ENCODE measurements at places on chromosomes 7 and 10.

GRCh38 chr10:117532003-117532385, 10.6 kb upstream of the EMX2 start:
- DNase-seq = no peak

- DNase-seq = no peak
Observed at GRCh38 chr10:69421611-69422308, 5.0 kb upstream of the TACR2 start.

- no peak for DNase-seq
Observed at GRCh38 chr7:158816271-158816670, 13.0 kb downstream of the ESYT2 start.

DNA sequence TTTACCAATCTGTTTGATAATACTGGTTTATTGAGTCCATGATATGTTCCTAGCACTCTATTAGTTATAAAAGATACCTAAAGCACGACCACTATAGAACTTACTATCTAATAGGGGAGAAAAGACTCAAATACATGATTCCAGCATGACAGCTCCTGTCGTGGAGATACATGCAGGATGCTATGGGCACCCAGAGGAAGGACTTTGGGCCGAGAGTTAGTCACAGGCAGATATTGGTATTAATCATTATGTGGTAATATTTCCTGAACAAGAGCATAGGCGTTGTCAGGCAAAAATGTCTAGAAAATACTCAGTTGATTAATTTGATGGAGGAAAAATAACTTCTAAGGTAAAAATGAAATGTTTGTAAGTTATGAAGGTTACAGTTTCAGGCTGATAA, 31.8 kb downstream of the CNNM2 start:
- DNase-seq = no peak

- peak; percentile 99 for DNase-seq
Observed at GRCh38 chr7:94394437-94395140, at the start of gene COL1A2. TSS of gene COL1A2 (plus strand) at chr7:94394895. CDS start at chr7:94395032, 137 bp downstream.

DNA sequence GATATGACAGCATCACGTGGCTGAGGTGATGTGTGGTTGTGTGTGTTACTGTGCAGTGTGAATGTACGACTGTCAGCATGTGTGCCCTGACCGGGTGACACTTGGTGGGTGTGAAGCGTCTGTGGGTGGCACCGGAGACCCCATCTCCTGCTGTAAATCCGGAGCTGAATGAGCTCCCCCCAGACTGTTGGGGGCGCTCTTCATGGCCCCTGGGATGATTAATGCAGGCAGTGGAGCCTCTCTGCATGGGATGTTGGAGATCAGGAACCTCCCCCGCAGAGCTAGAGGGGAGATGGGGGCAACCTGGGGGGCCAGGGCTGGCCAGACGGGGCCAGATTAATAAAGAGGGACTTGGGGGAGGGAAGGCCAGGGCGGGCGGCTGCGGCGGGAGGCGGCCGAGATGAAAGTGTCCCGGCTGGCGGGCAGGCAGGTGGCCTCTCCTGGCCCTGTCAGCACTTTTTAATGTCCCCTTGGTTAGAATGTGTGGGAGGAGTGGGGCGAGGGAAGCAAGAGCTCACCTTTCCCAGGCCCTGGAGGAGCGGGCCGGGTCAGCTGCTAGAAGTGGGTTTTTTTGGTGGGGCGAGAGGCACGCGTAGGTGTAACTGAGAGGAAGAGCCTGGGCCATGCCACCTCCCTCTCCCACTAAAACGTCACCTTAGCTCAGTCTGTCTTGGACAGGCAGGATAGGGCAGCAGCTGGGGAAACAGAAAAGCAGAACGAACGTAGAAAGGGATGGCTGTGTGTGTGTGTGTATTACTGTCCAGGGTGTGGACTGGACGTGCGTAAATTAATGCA, 34.1 kb downstream of the HIF1AN start:
- DNase-seq = no peak

DNA sequence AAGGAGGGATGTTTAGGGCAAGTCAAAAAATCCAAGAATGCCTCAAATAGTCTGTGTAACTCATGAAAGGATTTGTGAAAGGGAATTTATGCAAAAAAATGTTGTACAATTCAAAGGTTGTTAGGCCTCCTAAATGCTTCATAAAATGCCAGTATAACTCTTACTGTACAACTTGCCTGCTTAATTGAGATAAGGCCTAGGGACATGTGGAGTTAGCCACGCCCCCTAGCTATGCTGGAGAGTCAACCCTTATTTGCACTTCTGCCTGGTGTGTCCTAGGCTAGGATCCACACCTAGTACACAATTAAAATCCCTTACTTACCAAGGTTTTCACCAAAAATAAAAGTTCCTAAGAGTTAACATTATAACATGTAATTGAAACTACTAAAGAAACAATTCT, 77.2 kb downstream of the ZNF680 start:
- DNase-seq = no peak

DNA sequence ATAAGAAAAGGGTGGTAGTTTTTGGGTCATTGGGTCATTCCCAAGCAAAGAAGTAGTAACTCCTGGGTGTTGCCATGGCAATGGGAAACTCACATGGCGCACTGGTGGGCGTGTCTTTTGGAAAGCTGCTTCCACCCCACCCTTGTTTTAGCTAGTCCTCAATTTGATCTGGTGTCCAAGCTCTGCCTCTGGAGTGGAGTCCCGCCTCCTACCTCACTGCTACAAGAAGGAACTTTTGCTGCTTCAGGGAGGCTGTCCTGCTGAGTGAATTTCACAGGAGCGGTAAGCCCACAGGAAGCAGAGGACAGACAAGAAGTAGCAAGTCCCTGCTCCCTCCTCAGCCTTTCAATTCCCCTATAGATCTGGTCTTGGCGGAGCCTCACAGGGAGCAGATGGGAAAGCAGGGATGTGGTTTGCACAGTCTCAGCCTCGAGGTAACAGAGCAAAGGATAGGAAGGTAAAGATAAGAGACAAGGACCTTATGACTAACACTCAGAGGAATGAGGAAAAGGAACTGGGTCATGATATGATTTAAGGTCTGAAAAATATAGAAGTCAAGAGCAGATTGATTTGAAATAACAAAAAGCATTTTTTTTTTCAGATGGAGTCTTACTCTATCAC, 700.3 kb downstream of the TNS3 start:
- no peak for DNase-seq

GRCh38 chr10:14023673-14024328, 306.9 kb downstream of the FRMD4A start:
- DNase-seq = no peak

GRCh38 chr7:150432915-150433892, 17.2 kb upstream of the GIMAP8 start:
- no peak for DNase-seq

GRCh38 chr7:146606628-146607027, 490.0 kb downstream of the CNTNAP2 start:
- no peak for DNase-seq

DNA sequence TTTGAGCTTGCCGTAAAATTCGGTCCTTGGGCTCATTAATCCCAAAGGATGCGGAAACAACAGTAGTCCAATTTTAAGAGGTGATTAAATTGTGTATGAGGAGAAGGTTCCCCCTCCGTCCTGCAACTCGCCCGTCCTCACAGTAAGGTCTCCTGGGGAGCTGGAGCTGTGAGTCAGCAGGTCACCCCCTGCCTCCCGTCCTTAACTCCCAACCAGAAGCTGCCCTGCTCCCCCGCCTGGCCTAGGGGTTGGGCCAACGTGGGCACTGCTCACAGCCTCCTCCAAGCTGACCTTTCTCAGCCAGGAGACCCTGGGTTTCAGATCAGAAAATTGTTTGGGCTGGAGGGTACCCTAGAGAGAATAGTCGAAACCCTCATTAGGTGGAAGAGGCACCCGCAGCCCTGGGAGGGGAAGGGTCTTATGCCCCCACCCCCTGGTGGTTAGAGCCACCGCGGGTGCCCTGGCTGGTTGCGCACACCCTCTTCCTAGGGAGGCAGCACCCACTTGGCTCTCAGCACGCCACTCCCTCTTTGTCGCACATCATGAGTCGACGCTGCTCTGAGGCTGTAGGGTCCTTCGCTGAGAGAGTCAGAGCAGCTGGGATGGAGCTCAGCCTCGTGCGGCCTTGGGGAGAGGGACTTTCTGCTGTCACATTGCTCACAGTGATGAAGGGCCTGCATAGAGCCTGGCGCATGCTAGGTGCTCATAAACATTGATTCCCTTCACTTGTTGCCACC, 131.2 kb downstream of the TACC2 start:
- DNase-seq = no peak

DNA sequence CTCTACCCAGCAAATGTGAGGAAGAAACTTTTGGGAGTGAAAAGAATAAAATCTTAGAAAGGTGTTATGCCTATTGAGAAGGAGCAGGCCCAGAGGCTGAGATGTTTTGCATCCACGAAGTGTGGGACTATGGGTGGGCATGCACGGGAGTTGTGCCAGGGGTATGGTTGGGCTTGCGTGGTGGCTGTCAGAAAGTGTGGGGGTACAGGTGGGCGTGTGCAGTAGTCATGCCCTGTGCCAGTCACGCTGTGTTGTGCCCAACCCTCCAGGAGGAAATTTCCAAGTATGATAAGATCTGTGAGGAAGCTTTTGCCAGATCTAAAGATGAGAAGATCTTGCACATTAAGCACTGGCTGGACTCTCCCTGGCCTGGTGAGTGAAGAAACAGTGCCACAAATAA, 52.9 kb upstream of the ZMIZ2 start:
- no peak for DNase-seq

DNA sequence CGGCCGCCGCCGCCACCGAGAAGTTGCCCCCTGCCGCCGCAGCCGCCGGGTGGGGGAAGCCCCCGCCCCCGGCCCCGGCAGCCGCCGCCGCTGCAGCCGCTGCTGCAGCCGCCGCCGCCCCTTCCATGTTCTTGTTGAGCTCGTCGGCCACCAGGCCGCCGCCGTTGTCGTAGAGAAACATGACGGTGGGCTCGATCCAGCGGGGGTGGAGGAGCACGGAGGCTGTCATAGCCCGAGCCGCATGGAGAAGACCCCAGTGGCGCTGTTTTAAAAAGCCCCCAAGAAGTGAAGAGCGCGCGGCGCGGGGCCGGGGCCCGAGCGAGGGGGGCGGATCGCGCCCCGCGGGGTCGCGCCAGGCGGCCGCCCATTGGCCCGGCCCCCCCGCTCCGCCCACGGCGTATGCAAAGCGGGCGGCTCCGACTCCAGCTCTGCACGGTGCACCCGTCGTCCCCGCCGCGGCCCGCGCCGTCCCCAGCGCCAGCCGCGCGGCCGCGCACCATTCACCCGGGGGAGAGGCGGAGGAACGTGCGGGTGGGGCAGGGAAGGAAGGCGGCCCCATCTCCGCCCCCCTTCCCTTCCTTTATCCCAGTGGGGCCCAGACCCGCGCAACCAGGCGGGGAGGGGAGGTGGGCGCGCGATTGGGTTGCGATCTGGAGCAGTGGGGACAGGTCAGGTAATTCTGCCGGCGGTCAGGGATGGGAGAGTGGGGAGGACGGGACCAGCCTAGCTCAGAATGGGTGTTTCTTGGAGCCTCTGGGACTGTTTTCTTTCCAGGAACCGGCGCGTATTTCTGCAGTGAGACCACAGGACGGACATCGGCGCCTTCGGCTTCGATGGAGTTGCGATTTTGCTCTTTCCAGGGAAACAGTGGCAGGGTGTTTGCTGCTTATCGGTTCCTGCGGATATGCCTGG, at the start of gene HOXA13:
Gene HOXA13, minus strand, starts transcription at position 243 of the 912 bp plus-strand sequence. Its CDS starts 14 bp downstream, at position 229.
- DNase-seq = no peak

Measured in astrocyte of the spinal cord (primary cell).